ENCODE measurements at places on chromosomes 2 and 18. TPM values are rescaled to one million over a fixed set of nuclear protein-coding genes. Genes with fewer than 3 reads are reported as not detected.

CCDC148 gene
- total RNA-seq = 0.26 TPM

CD207 gene
- total RNA-seq = not detected

RABL2A gene
- 7.7 TPM for total RNA-seq

HMSD gene
- 0.26 TPM for total RNA-seq

KANSL1L gene
- 8.7 TPM for total RNA-seq

GTF2A1L gene
- not detected for total RNA-seq

TMEM200C gene
- under 0.01 TPM for total RNA-seq

SCN9A gene
- 14.0 TPM for total RNA-seq
